Left hindlimb (tissue), 1 donor: ENCODE measurements at places on chromosomes 2 and 18.

DNA sequence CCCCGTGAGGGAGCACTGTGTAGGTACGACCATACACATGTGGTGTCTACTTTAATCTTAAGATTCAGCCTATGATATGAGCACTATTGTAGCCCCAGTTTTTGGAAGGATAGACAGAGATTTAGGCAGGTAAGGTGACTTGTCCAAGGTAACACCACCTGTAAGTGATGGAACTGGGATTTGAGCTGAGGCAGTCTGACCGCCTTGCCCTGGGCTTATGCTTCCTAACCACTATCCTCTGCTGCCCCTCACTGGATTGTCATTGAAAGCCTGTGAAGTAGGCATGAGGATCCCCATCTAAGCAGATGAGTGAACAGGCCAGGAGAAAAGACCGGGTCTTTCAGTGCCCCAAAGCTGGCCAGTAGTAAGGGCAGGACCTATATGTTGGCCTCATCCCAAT is 343.8 kb downstream of the CYRIA start:
- DNase-seq: no peak

DNA sequence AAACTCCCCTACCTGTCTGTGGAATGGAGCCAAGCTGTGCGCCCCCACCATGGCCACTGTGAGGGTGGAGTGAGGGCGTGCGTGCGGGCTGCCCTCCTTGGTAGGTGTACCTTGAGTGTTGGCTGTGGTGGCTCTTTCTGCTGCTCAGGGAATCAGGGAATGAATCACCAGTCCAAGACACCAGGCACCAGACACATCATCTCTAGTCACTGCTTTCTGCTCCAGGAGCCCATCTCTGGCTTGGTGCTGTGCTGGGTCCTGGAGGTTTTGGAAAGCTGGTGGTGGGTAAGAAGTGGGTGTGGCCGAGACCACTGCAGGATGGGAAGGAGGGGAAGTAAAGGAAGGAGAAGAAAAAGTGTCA is 209.9 kb downstream of the SEPTIN10 start:
- DNase-seq: no peak

DNA sequence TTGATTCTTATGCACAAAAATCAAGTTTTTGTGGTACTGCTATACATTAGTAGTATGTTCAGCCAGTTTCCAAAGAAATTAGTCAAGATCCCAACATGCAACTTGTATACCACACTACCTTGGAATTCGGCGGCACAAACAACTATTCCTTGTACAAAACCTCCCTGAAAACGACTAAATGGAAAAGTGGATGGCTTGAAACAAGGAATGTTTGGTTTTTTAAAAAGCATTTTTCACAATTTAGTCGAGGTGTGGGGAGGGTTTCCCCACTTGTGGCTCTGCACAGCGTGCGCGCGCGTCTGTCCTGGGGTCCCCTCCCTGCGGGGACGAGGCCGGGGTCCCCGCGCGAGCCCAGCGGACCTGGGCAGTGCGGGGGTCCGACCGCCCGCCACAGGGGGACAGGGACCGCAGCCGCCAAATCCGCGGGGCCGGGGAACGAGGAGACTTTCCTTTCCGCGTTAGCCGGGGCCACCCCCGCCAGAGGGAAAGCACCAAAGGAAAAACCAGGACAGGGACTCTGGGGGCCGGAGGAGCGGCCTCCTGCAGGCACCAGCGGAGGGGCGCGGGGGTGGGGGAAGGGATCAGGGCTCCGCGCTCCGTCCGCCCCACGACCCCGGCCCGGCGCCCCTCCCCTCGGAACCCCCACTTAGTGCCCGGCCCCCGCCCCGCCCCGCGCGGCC is 534 bp upstream of the SOCS6 start:
- DNase-seq: peak; percentile 67

GRCh38 chr2:11242542-11243174 is 87.4 kb downstream of the SLC66A3 start:
- DNase-seq: no peak

GRCh38 chr18:10689236-10690034 is 163.6 kb downstream of the NAPG start:
- DNase-seq: peak; percentile 77

- DNase-seq: no peak
These were observed 488.7 kb downstream of the THSD7B start for GRCh38 chr2:137254052-137254451.

DNA sequence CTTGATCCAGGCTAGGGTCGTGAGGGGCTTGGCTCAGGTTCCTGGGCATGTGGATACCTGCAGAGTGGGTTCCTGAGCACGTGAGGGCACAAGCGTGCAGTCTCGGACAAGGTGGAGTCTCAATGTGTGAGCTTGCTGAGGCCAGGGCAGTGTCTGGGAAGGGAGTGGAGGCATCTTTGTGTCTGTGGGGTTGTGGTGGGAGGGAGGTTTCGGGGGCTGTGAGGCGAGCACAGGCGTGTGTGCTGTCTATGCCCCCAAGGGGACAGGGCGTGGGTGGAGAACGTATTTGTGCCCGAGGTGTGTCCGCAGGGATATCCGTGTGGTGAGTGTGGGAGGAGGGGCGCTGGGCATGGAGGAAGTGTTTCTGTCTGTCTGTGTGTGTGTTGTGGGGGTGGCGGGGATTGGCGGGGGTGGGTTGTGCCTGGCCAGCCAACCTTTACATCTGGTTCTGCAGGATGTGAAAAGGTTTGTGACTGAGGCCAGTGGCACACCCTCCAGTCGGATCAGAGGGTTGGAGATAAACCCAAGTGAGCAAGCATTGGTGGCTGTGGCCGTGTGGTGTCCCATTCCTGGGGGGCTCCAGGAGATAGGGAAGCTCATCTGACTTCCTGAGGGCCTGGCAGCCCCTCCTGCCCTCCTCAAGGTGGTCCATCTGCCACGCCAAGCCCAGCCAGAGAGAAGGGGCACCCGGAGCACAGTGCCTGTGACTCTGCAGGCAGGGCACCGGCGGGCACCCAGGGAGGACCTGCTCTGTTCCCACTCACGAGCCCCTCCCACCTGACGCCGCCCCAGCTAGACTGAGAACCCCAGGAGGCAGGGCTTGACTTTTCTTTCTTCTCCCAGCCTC is 57.1 kb downstream of the ZFP36L2 start:
- no peak for DNase-seq

DNA sequence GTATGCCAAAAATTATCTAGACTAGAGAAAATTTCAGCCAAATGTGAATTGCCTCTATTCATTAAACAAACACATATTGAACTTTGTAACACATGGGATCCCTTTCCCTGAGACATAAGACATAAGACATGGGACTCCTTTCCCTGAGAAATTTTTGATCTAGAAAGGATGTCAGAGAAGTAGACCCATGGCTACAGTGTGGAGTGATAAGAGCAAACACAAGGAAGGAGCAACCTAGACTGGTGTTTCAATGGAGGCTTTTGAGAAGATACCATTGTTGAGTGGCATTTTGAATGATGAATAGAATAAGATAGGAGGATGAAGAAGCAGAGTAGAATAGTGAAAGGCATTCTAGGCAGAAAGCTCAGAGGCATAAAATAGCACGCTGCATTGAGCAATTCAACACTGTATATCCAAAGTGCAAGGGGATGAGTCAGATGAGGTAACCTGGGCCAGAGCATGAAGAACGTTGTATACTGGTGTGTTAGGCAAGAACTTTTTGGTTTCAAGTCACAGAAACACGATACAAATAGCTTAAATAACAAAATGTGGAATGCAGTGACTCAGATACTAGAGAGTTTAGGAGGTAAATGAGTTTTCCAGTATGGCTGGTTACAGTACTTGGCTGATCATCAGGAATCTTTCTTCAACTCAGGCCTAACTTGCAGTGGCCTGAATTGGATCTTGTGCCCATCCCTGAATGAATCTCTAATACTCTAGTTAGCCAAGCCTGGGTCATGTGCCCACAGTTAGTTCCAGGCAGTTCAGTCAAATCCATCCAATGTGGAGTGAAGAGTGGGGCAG is 129.8 kb upstream of the TANK start:
- DNase-seq: no peak
